NCI-H2171 treated with DMSO at 0.1 percent for 48 hours (cell line): ENCODE measurements at places on chromosomes 2 and 18.

GRCh38 chr18:9101730-9102507, 580 bp upstream of the NDUFV2 start:
- DNase-seq, result no peak

- no peak for DNase-seq
Observed at GRCh38 chr2:144097440-144098225, 422.3 kb downstream of the ZEB2 start.

- DNase-seq, result no peak
Observed at GRCh38 chr2:160221391-160222276, 21.6 kb upstream of the ITGB6 start.

DNA sequence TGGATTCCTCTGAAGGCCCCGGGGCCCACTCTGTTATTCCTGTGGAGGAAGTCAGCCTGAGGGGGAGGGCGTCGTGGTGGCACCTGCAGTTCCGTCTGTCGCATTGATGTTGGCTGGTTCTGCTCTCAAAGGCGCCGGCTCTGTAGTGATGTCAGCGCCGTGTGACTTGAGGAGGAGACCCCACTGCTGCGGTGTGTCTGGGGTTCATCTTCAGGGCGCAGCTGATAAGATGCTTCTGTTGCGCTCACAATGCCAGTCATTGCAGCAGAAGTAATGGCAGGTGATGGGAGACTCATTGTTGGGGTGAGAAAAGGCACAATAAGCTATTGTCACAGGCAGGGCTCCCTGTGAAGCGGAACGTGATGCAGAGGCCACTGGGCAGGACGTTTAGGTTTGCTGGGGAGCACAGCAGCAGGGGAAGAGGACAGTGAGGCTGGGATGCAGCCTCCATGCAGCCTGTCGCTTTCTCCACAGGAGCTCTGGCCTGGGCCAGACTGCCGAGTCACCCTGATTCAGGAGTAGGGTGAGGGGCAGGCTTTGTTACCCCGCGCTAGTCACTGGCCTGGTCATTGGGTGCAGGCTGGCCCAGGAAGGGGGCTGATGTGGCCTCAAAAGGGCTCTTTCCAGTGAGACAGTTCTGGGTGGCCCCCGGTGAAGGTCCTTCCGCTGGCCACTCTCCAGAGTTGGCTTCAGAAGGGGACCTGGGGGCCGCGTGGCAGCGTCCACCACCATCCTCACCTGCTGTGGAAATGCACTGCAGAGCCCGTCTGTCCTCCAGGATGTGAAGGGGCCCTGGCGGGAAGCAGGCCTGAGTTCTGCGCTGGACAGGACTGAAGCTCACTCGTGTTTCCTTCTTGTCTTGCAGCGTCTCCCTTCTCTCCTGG, 42.9 kb downstream of the SH3BP4 start:
- DNase-seq, result no peak

DNA sequence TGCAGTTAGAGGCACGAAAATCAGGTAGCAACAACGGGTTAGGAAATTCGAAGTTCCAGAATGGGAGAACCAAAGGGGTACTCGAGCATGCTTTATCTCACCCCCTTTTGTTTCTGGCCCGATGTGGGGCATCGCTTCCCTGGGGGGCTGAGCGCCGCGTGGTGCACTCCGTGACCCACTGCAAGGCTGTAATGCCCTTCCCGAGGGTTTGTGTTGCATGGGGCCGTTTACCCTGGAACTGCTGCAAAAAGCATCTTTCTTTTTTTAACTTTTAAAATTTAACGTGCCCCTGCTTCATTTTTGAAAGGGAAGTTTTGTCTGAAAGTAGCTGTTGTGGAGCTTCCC, 4.8 kb downstream of the GDF7 start:
- DNase-seq, result no peak

DNA sequence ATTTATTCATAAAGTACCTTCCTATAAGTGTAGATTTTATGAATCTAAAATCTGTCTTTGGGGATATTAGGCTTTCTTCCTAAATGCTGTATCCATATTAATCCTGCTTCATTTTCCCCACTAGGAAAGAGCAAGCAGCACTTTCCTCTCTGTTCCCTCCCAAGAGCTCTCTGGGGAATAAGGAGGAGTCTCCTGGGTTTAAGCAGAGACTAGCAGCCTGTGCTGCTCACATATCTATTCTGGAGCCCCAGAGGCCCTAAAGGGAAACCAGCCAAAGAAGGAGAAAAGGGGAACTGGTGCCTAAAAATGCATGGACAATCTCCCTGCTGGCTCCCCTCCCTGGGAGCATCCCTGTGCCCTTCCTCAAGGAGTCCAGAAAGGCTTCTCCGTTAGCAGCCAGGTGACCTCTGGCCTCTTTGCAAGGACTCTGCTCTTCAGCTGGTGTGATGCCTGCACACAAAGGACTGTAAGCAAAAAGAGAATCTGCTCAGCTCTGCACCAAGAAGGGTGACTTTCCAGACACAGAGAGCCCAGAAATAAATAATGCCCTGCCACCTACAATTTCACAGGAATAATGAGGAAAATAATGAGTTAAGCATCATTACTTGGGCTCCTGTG, 270.6 kb downstream of the SS18 start:
- peak; percentile 44 for DNase-seq

DNA sequence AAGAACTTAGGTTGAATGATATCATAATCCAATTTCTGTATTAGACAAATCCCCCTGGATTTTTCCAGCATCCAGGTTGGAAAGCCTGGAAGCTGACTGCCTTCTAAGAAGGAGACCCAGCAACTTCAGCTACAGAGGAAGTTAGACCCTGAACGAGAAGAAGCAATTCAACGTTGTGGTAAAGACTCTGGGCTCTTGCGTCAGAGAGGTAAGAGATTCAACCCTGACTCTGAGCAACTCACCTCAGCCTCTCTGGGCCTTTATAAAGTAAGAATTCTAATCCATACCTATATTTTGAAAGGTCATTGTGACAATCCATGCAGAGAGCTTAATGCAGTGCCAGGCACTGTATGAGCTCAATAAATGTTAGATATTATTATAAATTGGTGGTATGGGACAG, 9.7 kb downstream of the E2F6 start:
- DNase-seq, result no peak

GRCh38 chr2:179354739-179355537, 90.3 kb upstream of the SESTD1 start:
- DNase-seq, result no peak
